ENCODE measurements at places on chromosomes 6 and 20. TPM values are rescaled to one million over a fixed set of nuclear protein-coding genes. Genes with fewer than 3 reads are reported as not detected.

The LTB gene
- not detected for total RNA-seq

The SEL1L2 gene
- 9.2 TPM for total RNA-seq

The RBBP8NL gene
- 0.32 TPM for total RNA-seq

The TTK gene
- total RNA-seq: 0.80 TPM

The NOX3 gene
- total RNA-seq: not detected

The SRMS gene
- not detected for total RNA-seq

The NTSR1 gene
- not detected for total RNA-seq

The TCP11 gene
- total RNA-seq: 0.24 TPM

The NNAT gene
- total RNA-seq: 0.25 TPM

The NMBR gene
- total RNA-seq: not detected

The OR2H2 gene
- not detected for total RNA-seq
